Germinal center (tissue), 1 donor: ENCODE measurements at places on chromosomes 7 and 10.

DNA sequence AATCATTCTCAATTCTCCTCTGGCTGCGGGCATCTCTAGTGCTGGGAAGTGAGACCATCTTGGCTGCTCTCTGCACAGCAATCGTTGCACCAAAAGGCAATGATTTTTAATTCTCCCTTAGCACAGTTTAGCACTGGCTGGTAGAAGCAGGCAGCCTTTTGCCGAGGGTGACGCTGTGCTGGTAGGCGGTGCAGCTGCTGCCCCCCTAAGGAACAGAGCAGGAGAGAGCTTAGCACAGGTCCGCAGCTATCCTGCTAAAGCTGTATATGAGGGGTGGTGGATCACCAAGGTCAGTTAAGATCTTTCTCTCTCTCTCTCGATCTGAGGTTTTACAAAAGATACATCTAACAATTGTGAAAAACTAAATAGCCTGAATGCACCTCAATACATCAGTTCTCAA, 390.1 kb downstream of the GATA3 start:
- no peak for DNase-seq

DNA sequence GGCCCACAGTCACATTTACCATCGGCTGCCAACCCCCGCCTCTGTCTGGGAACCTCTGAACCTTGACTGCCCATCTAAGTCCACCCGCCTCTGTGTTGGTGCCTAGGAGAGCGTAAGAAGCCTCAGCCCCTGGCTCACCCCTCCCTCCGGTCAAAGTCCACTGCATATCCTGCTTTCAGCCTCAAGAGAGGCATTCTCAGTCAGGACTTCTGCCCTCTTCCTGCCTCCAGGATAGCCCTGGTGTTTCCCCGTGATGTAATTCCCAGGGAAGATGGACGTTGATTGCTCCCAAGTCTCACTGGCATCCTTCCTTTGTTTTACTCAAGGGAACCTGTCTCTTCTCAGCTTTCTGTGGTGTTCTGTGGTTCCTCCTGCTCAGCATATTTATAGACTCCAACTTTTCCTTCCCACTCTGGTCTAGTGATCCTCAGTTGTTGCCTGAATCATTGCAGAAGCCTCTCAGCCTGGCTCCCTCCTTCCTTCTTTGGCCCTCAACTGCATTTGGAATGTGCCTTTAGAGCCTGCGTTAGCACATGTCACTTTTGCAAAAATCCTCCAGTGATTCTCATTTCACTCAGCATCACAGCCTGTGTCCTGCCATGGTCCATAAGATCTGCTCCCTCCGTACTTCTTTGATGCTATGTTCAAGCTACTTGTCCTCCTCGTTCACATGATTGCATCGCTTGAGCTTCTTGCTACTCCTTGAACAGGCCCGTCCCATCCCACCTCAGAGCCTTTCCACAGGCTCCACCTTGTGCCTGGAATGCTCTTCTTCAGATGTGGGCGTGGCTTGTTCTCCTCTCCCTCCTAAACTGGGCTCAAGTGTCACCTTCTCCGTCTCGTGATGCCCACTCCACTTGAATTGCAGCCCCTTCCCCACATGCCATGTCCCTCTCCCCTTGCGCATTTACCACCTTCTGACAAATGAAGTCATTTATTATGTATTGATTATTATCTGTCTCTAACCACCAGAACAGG, 124.2 kb downstream of the PLPP4 start:
- DNase-seq = no peak

GRCh38 chr7:71173955-71174354, 42.0 kb downstream of the GALNT17 start:
- no peak for DNase-seq

DNA sequence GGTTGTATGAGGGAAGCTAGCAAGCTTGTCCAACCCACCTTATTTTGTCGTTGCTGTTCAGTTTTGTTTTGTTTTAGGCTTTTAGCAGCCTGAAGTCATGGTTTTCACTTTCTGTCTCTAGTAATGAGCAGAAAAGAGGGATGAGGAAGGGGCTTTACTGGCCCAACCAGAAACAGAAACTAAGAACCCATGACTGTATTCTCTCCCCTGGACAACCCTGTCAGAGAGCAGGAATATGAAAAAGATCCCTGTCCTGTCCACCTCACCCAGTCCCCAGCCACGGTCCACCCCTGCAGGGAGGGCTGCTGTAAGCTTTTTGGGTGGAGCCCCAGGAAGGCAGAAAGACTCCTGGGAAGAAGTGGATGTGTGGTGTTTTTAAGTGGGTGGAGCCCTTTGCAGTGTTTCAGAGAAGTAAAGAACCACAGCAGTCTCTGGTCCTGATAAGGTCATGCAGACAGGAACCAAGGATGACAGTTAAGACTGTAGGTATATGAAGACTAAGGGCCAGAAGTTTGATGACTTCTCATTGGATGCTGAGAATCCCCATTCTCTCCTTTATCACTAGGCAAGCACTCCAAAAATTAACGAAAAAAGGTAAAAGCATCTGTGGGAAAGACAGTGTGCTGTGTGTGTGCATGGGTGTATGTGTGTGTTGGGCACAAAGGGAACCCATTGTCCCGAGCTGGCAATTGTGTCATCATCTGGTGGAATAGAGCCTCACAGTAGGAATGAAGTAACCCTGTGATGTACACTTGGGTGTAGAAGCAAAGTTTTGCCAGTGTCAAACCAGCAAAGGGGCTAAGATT, 13.8 kb downstream of the MRPL32 start:
- no peak for DNase-seq

GRCh38 chr7:88806280-88807037, 10.9 kb upstream of the TEX47 start:
- no peak for DNase-seq

DNA sequence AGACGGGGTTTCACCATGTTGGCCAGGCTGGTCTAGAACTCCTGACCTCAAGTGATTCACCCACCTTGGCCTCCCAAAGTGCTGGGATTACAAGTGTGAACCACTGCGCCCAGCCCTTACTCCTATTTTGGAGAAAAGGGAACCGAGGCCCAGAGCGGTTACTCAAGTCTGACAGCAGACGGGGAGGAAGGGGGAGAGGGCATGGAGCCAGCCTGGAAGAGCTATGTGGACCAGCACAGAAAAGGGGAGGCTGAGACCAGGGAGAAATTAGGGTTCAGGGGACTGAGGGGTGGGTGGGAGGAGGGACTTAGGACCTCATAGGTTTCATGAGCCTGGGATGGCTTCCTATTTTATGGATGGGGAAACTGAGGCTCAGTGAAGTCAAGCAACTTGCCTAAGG, 1.5 kb downstream of the SFRP5 start:
- DNase-seq = no peak

GRCh38 chr7:40569326-40569725, 434.5 kb downstream of the SUGCT start:
- no peak for DNase-seq

GRCh38 chr7:128933180-128933891, 4.4 kb upstream of the IRF5 start:
- DNase-seq = peak; percentile 31

DNA sequence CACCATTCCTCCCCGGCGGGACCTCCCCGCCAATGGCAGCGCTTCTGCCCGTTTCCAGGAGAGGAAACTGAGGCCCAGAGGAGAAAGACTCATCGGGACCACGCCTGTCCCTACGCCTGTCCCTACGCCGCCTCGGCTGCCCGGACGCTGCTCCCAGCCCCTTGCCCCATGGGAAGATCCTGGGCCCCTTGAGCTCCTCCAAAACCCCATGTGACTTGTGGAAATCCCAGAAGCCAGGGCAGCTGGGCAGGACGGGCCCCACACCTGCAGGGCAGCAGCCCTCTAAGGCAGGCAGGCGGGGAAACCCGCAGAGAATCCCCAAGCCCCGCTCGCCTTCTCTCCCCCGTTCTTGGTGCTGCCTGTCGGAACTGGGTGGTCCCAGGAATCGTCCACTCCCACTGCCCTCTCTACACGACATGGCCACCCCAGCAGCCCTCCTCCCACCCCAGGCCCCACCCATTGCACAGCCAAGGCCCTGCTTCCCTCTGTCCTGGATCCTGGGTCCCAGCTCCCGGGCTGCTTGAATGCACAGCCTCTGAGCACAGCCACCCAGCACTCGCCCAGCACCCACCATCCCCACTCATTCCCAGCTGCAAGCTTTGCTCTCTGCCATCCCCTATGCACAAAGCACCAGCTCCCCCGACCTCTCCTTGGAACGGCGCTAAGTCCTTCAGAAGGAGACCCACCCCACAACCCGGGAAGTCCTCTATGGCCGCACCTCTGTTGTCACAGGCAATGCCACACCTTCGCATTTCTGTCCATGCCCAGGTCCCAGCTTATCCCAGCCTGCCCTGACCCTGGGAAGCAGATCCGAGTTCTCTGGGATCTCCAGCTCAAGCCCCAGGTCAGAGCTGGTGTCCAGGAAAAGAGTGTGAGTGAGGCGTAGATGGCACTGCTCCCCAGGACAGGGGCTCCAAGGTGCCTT, 50.6 kb downstream of the SLC29A4 start:
- DNase-seq = no peak

DNA sequence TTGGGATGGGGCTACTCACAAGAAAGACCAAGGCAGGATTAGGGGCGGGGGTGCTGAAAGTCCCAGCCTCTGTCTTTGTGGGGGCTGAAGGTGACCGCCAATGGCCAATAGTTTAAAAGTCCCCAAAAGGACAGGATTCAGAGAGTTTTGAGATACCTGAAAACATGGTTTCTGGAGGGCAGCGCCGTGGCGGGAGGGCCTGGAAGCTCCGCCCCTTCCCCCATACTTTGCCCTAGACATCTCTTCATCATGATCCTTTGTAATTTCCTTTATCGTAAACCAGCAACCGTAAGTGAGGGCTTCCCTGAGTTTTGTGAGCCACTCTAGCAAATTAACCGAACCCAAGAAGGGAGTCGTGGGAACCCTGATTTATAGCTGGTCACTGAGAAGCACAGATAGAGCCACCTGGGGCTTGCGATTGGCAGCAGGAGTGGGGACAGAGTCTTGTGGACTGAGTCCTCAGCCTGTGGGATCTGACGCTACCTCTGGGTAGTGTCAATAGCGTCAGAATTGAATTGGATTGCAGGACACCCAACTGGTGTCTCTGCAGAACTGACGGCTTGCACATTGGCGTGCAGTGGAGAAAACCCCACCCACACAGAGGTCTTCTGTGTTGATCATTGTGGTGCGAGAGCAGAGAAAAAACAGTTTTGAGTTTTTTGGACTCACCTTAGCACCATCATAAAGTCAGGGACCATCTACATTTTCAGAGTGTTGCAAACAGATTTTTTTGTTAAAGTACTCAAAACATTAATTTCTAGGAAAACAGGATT, 169.3 kb downstream of the USP6NL start:
- no peak for DNase-seq

DNA sequence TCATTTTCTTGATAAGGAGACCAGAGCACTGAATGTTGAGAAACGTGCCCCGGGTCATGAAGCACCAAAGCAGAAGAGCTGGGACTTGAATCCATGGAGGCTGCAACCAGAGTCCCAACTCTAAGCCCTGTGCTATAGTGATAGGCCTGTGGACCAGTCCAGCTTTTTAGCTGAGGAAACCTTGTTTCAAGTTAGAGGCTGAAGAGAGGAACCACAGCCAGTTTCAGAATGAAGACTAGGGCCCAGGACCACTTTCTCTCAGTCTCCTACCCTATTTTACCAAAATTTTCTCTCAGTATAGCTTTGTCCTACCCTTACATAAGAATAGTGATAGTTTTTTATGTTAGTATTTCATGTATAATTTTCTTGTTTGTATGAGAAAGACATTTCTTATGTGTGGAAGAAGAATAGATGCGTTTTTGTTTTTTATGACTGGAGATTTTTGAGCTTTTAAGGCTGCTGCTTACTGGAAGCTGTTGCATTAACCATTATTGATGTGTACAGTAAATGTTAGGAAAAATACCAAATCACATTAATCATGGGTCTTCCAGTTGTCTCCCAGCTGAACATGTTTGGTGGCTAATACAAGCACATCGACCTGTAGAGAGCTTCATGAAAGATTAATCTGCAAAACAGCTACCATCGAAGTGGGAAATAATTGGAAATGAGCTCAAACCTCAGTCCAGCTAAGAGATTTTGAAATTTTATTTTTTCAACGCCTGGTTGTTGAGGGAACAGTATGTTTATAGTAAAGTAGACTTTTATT, 45.0 kb upstream of the CSTF2T start:
- DNase-seq = no peak

DNA sequence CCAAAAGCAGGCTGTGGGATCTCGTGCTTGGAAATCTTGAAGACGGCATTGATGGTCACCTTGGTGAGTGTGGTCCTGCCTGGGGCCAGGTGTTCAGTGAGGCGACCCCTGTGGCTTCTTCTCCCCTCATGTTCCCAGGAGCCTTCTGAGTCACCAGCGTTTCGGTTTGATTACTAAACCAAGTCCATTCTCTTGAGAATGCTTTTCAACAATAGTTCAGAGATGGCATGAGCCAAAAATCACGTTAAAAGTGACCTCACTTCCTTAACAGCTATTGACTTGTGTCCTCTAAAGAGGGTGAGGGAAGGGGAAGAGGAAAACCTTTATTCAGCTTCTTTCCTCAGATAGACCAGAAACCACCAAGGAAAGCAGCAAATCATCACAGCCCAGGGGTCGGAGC, 315.2 kb downstream of the GATA3 start:
- DNase-seq = no peak

DNA sequence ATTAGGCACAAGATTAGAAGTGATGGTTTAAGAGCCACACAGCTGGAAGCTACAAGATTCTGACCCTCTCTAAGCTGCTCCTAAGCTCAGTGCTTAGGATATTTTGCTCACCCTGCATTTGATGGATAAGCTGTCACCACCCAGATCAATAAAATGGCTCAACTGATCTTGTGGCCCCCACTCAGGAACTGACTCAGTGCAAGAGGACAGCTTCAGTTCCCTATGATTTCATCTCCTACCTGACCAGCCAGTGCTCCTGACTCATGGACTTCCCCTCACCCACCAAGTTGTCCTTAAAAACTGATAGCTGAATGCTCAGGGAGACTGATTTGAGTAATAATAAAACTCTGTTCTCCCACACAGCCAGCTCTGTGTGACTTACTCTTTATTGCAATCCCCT, 833.8 kb downstream of the GRID1 start:
- DNase-seq = no peak

DNA sequence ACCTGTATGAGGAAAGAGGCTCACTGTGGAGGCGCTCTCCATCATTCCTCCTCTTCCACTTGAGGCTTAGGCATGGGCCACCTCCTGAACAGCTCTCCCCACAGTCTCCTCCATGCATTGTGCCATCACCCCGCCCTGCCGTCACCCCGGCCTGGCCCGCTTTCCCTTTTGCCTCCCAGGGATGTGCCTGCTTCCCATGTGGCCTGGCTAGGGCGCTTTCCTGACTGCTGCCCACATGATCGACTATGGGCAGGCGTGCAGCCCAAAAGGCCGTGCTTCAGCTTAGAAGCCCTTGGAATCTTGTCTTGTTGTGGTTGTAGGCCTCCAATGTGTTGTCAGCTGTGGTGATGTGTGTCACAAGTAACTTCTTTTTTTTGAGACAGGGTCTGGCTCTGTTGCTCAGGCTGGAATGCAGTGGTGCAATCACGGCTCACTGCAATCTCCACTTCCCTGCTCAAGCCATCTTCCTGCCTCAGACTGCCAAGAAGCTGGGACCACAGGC, 1.8 kb upstream of the ACTR3C start:
- DNase-seq = no peak
